Epithelial cell of esophagus (primary cell): ENCODE measurements at places on chromosomes 4 and X.

- peak; percentile 19 for DNase-seq
Observed at GRCh38 chrX:5051831-5052491, 1176.7 kb downstream of the NLGN4X start.

GRCh38 chr4:19074036-19074435 is 1052.5 kb upstream of the LCORL start:
- DNase-seq, result no peak

- peak; percentile 22 for DNase-seq
Observed at GRCh38 chr4:155566354-155566753, 100.3 kb upstream of the GUCY1A1 start.

DNA sequence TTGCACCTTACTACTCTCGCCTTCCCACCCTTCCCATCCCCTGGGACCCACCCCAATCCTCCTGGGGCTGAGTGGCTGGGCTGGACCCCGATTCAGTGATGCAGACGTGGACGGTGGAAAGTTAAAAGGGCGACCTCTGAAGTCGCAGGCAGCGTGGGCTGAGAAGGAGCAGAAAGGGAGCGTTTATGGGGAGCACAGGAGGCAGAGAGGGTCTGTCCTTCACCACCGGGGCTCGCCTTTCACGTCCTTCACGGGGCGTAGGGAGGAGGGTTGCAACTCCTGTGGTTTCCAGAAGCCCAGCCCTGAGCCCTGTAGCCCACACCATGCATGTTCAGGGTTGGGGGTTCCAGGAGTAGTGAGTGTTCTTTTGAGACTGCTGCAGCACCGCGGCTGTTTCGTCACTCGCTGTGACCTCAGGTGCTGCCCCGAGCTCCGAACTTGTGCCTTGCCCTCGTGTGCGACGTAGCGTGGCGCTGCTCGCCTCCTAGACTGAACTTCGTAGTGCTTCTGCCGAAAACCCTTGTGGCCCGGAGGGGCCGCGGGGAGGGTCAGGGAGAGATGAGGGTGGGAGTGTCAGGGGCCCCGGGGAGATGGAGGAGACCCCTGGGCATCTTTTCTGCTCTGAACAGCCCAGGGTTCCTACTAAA is 1.6 kb downstream of the NHS start:
- DNase-seq, result peak; percentile 29

DNA sequence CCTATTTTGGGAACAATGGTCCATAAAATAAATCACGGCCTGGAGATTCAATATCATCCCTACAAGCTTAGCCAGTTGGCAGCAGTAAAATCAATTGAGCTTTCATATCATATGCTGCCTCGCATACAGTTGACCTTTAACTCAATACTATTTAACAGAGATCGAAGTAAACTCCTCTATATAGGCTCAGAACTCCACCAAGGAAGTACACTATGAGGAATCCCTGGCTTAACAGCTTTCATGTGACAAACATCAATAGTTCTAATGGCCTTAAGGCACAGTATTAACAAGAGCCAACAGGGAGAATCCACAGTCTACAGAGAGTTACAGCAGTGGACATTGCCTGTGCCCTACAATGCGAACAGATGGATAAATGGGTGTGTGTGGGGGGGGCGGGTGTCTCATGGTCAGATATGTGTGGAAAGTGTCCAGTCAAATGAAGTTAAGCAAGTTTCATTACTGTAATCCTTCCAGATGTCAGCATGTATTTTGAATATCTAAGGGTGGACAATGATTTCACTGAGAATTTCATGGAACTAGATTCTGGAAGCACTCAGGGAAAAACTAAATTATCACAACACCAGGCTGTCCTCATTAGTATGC is 98.2 kb upstream of the FAM9B start:
- no peak for DNase-seq

- DNase-seq, result peak; percentile 28
Observed at GRCh38 chr4:122710434-122711308, 21.8 kb upstream of the BBS12 start.

GRCh38 chr4:99927566-99927965 is 18.9 kb downstream of the DNAJB14 start:
- no peak for DNase-seq

DNA sequence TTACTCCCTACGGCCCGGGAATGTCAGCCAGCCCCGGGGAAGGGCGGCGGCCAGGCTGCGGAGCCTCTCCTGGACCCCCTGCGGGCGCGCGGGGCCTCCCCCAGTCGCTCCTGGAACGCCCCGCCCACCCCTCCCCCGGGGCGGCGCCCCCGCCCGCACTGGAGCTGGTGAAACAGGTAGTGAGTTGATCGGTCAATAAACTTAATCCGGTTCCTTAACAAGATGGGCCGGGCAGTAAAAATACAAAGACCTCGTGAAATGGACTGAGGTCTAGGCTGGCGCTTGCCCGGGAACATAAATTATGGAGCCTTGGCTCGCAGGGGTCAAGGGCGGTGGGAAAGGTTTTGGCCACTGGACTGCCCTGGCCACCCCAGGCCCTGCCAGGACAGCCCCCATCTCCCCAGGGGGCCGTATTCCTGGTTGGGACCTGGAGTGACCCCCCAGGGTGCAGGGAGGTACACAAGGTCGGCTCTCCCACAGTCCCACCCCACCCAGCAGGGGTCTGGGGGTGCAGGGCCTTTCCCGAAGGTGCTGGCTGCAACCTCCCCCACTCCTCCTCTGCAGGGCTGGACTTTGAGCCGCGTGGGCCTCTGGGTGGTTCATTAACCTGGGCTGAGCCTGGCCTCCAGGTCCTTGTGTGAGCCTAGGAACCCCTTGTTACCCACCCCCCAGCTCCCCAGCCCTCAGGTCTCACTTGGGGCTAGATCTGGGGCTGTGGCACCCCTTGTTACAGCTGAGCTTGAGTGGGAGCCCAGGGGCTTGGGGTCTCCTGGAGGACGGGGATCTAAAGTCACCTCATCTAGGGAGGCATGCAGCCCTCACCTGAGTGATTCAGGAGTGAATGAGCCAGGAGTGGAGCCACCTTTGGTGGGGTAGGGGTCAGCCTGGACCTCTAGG is 2.5 kb downstream of the FGFR3 start:
- DNase-seq, result no peak

- no peak for DNase-seq
Observed at GRCh38 chrX:100931925-100932285, 3.2 kb upstream of the XKRX start.

DNA sequence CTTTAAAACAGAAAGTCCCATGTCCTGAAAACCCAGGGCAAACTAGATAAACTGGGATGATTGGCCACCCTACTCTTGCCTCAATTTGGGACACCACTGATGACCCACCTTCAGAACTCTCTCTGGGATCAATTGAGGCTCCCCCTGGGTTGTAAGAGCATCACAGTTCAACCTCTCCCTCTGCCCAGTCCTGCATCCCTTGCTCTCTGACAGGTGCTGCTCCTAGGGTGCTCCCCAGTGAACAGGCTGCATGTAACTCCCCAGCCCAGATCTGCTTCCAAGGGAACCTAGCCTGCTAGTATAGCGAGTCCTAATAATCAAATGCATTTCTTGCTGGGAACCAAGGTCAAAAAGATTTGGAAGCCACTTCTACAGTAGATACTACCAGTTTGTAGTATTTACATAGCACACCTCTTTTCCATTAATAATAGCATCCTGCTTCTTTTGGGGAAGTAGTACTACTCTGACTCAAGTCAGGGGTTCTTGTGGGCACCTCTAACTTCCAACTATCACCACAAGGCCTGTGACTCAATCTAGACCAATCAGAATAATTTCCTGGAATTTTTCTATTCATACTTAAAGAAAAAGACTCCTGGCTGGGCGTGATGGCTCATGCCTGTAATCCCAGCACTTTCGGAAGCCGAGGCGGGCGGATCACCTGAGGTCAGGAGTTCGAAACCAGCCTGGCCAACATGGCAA is 42.1 kb upstream of the SPINK2 start:
- DNase-seq, result peak; percentile 50

- no peak for DNase-seq
Observed at GRCh38 chr4:88014386-88014905, 7.0 kb downstream of the PKD2 start.

- peak; percentile 27 for DNase-seq
Observed at GRCh38 chrX:45843518-45843917, 642.8 kb upstream of the DIPK2B start.

DNA sequence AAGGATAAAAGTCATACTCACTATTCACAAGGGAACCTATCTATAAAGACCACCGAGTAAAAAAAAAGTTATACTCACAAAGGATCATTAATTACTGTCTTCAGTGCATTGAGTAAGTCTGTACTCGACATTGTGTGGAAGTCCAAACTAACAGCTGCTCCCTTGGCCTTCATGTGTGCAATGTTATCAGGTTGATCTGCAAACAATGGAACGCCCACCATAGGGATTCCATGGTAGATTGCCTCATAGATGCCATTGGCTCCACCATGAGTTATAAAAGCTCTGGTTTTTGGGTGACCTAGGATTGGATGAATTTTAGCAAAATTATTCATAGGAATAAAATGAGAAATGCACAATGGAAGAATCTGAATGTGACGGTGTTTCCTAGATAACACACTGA is 10.6 kb downstream of the UGT2B4 start:
- no peak for DNase-seq

DNA sequence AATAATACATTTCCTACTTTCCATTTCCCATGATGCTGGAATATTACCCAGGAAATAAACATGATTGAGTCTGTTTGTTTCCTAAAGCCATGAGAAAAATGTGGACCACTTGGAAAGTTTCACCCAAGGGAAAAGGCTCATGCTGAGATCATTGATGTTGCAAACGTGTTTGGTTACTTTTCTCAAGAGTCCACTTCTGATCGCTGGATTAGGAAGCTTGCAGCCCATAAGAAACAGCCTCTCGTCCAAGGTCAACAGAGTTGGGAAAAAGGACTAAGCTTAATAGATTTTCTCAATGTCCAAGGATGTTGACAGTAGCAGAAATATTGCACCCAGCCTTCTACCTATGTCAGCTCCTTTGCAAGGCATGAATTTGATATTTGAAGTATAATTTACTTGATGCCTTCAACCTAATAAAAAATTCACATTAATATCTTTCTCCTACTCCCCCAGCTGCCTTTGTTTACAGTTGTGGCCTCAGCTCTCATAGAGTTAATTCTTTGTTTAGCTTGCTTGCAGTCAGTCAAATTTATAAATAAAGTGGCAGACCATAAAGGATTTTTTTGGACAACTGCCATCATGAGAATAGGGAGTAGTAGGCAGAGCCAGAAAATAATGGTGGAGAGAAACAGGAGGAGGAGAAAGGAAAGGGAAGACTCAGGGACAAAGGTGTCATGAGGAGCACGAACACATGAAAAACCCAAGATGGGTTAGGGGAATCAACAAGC is 65.6 kb upstream of the BLTP1 start:
- DNase-seq, result peak; percentile 5

GRCh38 chr4:2803624-2804448 is 11.0 kb downstream of the SH3BP2 start:
- peak; percentile 65 for DNase-seq

- peak; percentile 39 for DNase-seq
Observed at GRCh38 chr4:156958276-156959074, 13.1 kb downstream of the PDGFC start.

GRCh38 chr4:100340512-100341485 is 150.5 kb upstream of the DDIT4L start:
- DNase-seq, result no peak

DNA sequence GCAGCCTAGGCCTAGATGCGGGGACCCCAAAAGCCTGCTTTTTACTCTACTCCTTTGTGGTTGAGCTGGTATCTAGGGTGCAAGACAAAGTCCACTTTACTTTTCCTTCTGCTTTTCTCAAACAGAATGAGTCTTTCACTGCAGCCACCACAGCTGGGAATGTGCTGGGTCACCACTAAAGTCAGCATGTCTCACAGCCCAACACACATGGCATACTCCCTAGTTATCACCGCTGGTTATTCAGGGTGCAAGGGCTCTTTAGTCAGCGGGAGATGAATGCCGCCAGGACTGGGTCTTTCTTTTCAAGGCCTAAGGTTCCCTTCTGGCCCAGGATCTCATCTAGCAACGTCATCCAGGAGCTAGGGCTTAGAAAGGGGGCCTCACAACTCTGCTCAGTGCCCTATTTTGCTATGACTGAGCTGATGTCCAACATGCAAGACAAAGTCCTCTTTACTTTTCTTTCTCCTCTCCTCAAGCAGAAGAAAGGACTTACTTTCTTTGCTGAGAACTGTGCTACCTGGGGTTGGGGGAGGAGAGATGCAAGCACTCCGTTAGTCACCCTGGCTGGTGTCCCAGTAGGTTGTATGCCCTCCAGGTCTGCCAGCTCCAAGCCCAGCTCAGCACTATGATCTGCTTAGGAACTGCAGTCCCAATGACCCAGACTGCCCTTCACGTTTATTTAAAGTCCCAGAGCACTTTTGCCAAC is 22.9 kb upstream of the STPG2 start:
- DNase-seq, result peak; percentile 95

GRCh38 chrX:44971674-44972073 is 98.7 kb downstream of the KDM6A start:
- no peak for DNase-seq

- peak; percentile 75 for DNase-seq
Observed at GRCh38 chr4:180665994-180666824, 1577.0 kb upstream of the TENM3 start.

DNA sequence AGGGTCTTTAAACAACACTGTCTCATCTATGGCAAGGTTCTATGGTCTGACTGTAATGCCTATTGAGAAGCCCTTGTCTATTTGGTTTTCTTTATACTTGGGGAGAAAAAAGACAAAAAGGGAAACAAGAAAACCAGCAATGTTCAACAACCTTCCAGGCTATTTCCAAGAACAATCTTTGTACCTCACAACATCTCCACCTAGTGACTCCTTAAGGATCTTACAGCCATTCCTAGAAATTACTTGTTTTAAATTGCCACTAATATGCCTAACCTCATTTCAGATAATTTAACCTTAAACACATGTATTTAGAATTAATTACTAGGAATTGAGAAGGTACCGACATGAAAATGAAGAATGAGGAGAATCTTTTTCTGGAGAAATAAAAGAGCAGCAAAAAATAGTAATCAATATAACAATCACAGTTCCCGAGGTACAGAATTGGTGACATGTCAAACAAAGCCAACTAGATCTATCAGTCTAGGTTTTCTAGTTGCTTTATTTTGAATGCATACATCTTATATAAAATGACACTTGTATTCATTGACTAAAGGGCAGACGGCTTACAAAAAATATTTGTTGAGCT is 1.6 kb upstream of the RBM46 start:
- peak; percentile 59 for DNase-seq

GRCh38 chr4:39820186-39820585 is 122.2 kb downstream of the UBE2K start:
- no peak for DNase-seq

DNA sequence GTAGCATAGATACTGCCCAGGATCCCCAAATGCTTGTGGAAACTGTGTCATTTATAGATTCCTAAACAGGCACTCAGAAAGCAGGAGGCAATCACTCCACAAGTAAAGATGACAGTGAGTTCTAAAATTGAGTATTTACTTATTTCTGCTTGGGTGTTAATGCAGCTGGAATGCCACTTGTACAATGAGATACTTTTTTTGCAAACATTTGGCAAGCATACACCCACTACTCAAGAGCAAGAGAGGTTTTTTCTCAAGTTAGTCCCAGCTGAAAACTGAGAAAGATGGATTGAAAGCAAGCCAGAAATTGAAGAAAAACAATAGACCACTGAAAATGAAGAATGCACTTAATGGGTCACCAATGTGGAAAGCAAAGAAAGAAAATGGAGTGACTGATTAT is 22.5 kb downstream of the GABRA3 start:
- DNase-seq, result no peak

- DNase-seq, result no peak
Observed at GRCh38 chrX:113996781-113997180, 587.1 kb upstream of the HTR2C start.
